ENCODE measurements at places on chromosomes 1 and 21. TPM values are rescaled to one million over a fixed set of nuclear protein-coding genes. Genes with fewer than 3 reads are reported as not detected.
A peak's percentile ranks its signal among the peaks of the same experiment; 100 is the strongest.

Gene AKR7A3
- total RNA-seq = 86.9 TPM

Gene ERICH3
- total RNA-seq = not detected

Gene FCRL3
- total RNA-seq = not detected

DNA sequence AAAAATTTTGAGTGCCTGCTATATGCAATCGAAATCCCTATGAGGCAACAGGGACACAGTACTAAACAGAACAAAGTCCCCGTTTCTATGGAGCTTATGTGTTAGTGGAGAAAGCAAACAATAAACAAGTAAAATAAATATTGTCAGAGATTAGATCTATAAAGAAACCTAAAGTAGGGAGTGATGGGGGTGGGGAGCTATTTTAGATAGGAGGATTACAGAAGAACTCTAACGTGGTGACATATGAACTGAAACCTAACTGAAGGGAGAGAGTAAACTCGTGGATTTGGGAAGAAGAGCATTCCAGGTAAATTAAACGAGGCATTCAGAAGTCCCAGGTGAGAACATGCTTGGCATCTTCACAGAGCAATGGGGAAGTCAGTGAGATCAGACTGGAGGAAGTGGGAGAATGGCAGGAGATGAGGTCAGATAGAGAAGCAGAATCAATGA, 154.5 kb downstream of the DENND1B start:
- peak; percentile 30 for DNase-seq

DNA sequence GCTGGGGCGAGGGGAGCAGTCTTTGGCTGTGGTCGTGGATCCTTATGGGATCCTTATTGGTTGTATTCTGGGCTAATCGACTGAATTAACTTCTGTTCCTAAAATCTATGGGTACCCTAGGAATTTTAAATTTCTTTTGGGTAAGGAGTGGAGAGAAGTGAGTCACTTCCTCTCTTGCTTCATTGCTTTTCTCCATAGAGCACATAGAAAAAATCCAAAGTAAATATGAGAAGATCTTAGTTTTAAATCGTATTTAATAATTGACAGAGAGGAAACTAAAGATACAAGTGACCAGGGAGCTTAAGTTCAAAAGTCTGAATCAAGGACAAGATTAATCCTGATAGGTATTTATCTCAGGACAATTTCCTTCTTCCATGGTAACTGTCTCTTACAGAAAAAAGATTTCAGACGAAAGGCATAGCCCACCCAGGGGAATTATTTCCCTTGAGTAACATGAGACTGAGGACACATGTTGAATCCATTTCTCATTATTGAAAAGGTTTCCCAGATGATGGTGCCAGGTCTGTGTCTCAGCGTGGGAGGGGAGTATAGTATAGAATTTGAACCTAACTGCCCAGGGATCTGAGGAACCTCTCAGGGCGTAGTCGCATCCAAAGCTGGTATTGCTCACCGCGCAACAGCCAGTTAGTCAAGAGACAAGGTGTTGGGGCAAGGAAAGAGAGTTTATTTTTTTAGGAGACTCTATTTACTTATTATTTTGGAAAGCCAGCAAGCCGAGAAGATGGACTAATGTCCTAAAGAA, 28.7 kb upstream of the FASLG start:
- DNase-seq = no peak

DNA sequence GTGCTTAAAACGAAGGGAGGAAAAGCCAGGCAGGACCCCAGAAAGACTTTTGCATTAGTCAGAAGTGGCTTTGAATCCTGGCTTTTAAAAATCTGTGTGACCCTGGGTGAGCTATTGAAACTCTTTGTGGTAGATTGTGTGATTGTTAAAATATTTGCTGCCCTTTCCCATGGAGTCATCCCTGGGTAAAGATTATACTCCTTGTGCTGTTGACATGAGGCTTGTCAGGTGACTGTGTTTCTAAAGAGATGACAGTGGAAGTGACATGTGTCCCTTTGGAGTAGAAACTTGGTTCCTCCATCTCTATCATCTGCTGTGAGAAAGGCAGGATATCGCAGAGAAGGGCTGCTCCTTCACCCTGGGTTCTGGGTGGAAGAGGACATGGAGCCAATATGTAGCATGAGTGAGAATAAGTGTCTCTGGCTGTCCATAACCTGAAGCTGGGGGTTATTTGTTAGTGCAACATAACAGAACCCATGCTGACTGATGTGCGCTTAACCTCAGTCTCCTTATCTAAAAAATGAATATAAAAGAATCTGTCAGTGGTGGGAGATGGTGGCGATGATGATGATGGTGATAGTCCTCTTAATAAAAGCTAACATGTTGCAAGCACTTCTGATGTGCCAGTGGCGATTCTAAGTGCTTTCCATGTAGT, 187.6 kb downstream of the RHOU start:
- no peak for DNase-seq

- no peak for DNase-seq
Measured at GRCh38 chr1:99122039-99122438, 117.4 kb upstream of the PLPPR5 start.

DNA sequence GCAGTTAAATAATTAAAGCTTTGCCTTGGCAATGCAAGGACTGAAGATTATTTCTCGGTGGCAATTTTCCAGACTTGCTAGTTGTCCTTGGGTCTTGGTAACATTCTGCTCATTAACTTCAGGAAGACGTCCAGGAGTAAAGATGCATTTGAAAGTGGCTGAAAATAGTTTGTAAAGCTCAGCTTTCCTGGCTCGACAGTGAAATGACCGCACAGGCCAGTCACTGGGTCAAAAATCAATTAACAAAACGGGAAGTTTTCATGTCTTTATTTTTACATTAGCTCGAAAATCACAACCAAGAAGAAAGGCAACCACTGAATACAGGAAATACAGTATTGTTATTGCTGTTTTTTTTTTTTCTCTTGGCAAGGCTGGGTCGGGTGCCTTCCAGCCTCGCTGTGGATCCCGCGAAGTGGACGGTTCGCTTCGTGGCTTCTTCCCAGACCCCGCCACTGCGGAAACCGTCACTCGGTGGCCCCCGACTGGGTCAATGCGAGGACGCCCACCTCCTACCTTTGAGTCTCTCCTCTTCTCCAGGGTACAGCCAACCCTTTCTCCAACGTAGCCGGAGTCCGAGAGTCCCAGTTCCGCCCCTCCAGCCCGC, 479 bp upstream of the SNX7 start:
- peak; percentile 50 for DNase-seq

Measured in stomach (tissue), 19 donors.